Urinary bladder (tissue), 4 donors: ENCODE measurements at places on chromosomes 5 and 9. TPM values are rescaled to one million over a fixed set of nuclear protein-coding genes. Genes with fewer than 3 reads are reported as not detected.

The OTP gene
- polyA plus RNA-seq: not detected

- no peak for DNase-seq
Measured at GRCh38 chr9:111330124-111330523, at the start of gene OR2K2. OR2K2 (minus strand) TSS chr9:111330224; CDS start chr9:111328433, 1,791 bp downstream.

The GCNT1 gene
- 3.7 TPM for polyA plus RNA-seq

DNA sequence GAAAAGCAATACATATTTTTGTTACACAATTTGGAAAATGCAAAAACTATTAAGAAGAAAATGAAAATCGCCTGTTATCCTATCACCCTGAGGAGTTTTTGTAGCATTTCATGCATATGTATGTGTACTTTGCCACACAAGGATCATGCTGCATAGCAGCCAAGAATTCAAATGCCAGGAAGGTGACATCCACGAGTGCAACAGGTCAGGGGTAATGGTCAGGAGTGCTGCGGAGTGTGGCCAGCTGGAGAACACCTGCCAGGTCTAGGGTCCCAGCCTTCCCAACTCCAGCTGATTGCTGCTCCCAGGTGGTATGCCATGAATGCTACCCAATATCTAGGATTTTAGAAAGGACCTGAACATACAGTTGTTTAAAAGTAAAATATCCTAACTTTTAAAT, 617.1 kb downstream of the PRELID2 start:
- DNase-seq: no peak

DNA sequence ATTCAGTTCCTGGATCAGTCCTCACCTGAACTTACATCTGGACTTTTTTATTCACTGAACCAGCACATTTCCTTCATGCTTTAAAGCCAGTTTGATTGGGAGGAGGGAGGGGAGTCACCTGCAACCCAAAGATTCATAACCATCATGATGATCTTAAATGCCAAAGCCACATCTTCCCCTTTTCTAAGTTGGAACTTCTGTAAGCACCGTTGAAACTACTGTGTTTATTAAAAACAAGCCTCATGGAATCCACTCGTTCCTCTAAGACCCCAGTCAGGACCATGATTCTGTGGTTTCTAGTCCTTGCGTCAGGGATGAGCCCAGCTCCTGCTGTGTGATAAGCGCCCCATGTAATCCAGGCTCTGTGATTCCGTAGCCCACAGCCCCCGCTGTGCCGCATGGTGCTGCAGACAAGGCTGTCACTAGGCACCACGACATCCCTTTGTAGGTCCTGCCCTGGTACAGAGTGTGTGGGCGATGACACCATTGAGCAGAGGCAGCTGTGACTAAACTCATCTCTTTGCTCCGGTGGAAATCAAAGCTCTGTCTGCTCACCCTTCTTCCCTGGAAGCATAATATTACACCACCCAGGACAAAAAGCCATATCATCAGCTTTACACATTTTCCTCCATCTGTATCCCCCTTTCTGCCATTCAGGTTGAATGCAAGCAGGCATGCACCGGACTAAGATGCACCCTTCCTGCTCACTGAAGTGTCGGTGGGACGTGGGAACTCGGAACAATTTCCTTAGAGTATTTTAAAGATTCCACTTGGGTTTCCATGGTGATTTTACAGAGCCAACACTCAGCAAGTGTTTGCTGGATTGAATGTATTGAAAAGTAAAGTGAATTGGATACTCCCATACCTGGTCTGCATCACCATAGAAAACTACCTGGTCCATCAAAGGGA, 132.0 kb upstream of the FSTL4 start:
- no peak for DNase-seq

DNA sequence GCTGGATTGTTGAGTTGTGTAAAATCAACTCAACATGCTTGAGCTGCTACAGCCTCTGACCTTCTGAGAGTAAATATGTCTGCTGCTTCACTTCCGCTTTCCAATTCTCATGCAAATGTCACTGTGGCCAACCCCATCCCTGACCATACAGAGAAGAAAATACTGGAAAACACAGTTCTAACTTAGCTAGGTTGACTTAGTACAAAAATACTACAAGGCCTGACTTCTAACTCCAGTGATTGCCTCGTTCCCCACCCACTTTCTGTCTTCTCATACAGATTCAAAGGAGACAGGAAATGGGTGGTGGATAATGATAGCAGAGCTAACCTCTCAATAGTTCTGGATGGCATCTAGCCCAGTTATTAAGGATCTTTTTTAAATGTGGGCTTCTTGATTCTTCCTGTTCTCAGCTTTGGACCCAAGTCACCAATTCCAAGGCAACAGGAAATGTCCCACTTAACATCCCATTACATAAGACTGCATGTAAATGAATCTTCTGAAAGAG, 226.6 kb upstream of the SLC24A2 start:
- DNase-seq: no peak
